ENCODE measurements at places on chromosomes 7 and 10. TPM values are rescaled to one million over a fixed set of nuclear protein-coding genes. Genes with fewer than 3 reads are reported as not detected.

Gene HOXA13
- total RNA-seq: not detected

Gene NPC1L1
- not detected for total RNA-seq

DNA sequence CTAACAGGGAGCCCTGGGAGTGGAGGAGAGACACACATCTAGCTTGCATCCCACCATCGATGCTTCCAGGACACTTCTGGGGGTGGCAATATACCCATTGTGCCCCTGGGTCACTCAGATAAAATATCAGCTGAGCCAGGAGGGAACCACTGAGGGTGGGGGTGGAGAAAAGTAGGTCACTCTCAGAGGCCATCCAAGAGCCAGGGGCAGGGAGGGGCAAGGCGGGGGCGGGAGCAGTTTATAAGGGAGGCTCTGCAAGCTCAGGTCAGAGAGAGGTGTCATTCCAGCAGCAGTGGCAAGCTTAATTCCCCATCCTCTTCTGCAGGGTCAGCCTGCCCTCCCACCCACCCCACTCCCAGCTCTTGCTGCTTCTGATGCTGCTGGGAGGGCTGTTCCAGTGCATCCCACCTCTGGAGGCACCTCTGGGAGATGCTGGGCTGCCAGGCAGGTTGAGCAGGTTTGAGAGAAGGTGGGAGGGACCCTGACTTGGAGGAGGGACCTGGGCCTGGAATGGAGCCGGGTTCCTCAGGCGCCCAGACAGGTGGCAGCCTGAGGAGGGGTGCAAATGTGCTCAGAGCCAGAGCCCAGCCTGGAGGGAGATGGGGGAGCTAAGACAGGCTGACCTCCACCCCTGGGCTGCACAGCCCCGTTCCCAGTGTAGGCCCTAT lies 20.1 kb upstream of the TLX1 start:
- DNase-seq: no peak

DNA sequence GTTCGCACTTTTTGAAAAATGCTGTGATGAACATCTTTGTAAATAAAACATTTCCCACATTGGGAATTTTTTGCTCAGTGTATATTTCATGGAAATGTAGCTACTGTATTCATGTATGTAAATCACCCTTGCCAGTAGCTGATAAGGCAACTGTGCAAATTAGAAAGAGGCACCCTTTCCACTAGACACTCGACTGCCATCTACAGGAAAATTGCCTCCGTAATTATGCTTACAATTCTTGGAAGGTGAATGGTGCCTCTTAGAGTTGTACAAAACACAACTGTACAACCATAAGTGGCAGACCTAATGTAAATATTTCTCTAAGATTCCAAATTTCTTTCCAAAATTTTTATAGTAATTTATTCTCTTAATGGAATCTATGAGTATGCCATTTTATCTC lies 491.7 kb downstream of the CCSER2 start:
- DNase-seq: no peak

All from pulmonary artery endothelial cell (primary cell).